KBM-7 (cell line): ENCODE measurements at places on chromosomes 5 and 9.

GRCh38 chr5:144248015-144248414 is 77.3 kb downstream of the KCTD16 start:
- DNase-seq, result no peak

GRCh38 chr5:180811623-180812124 is 9.1 kb upstream of the MGAT1 start:
- no peak for DNase-seq

- DNase-seq, result no peak
Observed at GRCh38 chr5:97494465-97494864, 311.4 kb upstream of the RIOK2 start.

GRCh38 chr5:64190562-64191306 is 25.1 kb downstream of the RNF180 start:
- no peak for DNase-seq

DNA sequence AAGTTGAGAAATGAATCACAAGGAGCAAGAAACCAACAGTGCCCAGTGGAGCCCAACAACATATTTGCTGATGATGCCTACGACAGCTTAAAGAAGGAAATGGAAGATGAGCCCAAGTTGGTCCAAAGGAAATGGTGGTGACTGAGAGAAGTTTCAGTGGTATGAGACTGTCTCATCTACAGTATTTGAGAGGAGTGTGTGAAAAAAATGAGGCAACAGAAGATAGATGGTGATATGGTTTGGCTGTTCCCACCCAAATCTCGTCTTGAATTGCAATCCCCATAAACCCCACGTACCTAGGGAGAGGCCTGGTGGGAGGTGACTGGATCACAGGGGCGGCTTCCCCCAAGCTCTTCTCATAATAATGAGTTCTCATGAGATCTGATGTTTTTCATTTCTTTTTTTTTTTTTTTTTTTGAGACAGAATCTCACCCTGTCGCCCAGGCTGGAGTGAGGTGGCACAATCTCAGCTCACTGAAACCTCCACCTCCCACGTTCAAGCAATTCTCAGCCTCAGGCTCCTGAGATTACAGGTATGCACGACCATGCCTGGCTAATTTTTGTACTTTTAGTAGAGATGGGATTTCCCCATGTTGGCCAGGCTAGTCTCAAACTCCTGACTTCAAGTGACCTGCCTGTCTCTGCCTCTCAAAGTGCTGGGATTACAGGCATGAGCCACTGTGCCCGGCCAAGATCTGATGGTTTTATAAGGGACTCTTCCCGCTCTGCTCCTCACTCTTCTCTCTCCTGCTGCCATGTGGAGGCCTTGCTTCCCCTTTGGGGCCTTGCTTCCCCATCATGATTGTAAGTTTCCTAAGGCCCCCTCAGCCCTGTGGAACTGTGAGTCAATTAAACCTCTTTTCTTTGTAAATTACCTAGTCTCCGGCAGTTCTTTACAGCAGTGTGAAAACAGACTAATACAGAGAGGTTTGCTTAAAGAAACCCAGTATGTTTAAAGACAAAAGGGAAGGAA is 30.2 kb downstream of the EFCAB9 start:
- DNase-seq, result no peak

DNA sequence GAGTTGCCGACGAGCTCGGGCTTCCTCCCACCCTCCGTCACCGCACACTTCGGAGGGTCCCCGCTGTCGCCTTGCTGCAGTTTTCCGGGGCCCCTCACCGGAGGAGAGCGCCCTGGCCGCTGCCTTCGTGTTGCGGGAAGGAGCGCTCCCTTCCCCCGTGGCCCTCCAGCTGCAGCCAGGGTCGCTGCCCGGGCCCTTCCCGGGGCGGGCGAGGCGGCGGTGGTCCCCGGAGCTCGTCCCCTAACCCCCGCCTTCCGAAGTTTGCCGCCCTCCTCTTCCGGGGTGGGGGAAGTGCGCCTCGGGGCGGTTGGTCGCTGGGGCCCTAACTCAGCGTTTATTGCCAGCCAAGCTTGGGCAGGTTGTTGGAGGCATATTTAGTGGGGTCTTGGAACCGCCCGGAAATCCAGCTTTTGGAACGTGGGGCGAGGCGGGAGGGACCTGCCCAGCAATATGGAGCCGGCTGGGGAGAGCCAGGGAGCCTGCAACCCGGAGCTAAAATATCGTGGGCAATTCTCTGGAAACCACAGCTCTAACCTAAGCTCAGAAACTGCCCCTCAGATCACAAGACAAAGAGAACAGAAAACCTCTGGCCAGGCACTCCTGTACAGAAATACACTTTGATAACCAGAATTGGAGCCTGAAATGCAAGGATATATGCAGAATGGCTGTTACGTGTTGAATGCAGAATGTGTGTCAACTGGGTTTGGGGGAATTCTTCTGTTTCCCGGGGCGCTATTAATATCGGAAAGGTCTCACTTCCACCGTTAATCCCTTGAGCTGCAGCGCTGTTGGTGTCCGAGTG is 890 bp downstream of the PIK3R1 start:
- peak; percentile 65 for DNase-seq

DNA sequence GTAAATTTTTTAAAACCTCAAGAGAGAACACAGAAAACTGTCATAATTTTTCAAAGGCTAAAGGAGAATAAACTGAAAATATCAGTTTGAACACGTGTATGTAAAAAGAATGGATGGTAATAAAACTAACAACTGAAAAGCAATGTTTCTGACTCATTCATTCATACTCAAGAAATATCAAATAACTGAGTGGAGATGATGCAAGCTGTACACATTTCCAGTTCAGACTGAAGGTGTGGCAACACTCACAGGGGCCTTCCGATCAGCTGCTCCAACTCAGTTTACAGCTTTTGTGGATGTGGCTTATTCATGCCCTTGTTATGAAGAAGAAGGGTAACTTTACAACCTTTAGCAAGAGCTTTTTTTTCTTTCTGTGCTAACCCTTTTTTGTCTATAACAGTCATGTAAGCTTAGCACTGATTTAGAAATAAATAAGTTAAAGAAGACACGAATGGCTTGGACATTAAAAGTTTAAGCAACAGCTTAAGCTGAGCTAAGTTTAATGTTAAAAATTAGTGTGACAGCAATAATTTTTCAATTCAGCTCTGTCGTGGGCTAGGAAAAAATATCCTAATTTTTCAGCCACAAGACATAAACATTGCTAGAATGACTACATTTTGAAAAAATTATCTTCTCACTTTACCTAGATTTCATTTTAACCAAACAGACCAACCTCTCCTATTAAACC is 453.5 kb downstream of the RAB3C start:
- DNase-seq, result peak; percentile 53

GRCh38 chr5:6359555-6360322 is 18.6 kb downstream of the MED10 start:
- DNase-seq, result peak; percentile 49

- no peak for DNase-seq
Observed at GRCh38 chr9:133347515-133347984, 381 bp downstream of the MED22 start.

GRCh38 chr5:59923465-59923864 is 29.9 kb upstream of the PDE4D start:
- no peak for DNase-seq

- no peak for DNase-seq
Observed at GRCh38 chr5:91257301-91257700, 125.8 kb downstream of the ARRDC3 start.

DNA sequence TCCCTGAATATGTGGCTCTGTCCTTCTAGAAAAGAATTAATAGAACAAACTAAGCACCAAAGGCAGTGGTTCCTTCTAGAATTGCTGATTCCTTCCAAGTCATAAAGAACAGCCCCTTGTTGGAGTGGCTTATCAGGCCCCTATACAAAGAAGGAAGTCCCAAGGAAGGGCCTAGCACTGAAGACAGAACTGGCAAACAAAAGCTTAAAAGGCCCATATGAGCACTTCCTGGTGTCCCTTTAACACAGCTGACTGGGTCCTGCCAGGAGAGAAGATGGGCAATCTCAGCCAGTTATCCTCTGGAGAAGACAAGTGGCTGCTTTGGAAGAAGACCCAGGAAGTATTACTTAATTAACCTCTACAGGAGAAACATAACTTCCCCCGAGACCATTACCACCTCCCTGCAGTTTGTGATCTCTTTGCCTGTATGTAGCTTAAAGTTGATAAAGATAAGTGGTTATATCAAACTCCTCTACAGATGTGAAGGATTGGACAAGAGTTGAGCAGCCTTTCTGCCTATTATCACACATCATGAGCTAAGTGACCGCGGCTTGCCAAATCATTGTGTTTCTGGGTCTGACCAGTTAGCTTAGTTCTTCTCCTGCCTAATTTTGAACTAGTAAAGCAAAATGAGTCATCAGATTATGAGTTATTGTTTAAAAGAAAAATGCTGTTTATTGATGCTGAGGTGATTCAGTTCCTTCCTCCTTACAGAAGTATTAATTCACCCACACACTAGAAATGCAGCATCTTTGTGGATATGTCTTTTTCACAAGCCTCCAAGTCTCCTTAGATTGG is 13.3 kb upstream of the STING1 start:
- DNase-seq, result peak; percentile 45

GRCh38 chr5:160970605-160971191 is 118.7 kb upstream of the ATP10B start:
- DNase-seq, result peak; percentile 16

DNA sequence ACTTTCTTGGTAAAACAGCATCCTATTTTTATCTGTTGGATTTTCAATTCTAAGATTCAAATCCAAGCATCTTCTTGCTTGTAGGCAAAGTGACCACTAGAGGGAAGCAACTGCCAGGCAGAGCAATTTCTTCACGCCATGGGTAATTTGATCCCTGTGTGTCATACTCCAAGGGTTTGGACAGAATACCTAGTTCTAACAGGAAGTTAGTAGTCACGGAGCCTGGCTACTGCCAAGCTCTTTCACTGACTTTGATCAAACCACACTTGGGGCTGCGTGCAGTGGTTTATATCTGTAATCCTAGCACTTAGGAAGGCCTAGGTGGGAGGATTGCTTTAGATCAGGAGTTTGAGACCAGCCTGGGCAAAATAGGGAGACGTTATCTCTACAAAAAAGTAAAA is 473.6 kb upstream of the TNC start:
- DNase-seq, result peak; percentile 86

DNA sequence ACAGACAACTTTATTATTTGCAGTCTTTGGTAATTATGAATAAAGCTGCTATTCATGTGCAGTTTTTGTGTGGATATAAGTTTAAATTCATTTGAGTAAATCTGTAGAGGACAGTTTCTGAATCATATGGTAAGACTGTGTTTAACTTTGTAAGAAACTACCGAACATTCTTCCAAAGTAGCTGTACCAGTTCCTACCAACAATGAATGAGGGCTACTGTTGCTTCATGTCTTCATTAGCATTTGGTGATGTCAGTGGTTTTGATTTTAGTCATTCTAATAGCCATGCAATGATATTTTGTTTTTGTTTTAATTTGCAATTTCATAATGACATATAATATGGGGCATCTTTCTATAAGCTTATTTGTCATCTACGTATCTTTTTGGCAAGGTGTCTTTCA is 501.3 kb upstream of the RORB start:
- DNase-seq, result no peak

- DNase-seq, result no peak
Observed at GRCh38 chr5:3836528-3836927, 240.9 kb downstream of the IRX1 start.

DNA sequence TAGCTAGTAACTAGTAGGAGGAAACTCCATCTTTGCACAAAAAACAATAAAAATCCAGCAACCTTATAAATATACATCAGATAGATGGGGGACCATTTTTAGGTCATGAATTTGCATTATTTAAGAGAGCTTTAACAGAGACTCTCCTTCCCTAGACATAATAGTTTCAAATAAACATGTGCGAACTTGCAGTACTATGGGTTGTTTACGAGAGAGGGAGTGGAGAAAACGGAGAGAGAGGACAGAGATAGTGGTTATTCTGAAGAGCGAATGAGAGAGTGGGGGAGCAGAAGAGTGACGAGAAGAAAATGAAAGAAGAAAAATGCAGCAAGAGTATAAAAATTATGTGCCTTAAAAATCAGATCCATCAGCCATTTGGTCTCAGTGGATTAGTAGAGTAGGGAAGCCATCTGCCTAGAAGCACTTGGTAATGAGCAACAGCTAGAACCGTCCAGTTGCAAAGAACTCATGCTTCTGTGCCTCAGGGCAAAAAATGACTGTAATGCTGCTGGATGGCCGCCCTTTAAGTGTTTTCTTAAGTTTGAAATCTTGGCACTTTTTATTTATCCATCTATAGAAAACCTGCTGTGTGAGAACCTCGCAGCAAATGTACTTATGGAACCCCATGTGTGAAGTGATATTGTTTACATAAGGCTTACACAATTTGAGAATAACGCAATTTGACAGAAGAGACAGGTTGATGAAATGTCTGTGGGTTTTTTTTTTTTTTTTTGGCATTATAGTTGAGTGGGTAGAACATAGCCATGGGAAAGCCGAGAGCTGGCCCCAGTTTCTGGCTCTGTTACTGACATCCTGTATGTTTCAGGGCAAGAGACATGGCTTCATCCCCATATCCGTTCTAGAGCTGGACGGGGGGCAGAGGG is 95.6 kb upstream of the ZNF608 start:
- no peak for DNase-seq

DNA sequence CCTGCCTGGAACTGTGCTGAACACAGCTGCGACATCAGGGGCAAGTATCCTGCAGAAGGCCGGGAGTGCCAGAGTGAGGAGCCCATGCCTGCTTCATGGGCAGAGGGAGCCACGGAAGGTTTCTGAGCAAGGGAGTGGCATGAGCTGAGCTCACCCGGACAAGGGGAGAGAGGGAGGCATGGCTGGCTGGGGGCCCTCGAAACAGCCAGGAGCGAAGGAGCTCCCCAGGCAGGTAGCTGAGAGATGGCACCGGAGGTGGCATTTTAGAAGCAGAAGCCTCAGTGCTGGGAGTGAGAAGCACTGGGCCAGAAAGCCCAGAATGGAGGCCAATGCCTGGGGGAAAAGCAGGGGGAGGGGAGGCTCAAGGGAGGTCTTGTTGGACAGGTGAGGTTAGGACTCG is 56.9 kb upstream of the SARDH start:
- no peak for DNase-seq

- DNase-seq, result no peak
Observed at GRCh38 chr5:131530706-131531331, 104.2 kb downstream of the RAPGEF6 start.

GRCh38 chr5:61202213-61202612 is 39.9 kb upstream of the SMIM15 start:
- DNase-seq, result no peak

DNA sequence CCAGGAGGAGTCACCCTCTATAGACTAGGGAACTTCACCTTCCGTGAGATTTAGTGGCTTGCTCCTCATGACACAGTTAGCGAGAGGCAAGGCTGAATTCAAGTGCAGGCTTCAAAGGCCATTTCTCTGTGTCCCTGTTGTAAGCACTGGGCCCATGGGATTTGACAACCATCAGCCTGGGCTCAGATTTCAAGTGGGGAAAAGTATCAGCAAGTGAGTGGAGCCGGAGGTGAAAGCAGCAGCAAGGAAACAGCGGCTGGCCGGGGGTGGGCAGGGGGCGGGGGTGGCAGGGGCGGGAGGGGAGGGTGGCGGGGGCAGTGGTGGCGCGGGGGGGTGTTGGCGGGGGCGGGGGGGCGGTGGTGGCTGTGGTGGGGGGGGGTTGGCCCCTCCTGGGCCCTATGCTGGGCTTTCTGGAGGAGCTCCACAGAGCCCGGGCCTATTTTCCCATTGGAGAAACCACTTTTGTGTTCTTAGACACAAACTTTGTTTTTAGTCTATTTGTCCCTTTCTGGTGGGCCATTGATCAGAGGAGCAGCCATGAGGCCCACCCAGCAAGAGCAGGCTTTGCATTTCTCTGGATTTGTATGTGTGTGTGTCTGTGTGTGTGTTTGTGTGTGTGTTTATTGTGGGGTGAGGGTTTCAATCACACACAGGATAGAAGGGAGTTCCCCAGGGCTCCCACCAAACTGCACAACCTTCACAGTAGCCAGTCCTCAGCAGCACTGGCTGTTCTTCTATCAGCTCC is 165.4 kb upstream of the RAI14 start:
- DNase-seq, result no peak

GRCh38 chr5:66645039-66645438 is 48.8 kb downstream of the MAST4 start:
- DNase-seq, result no peak
